Activated CD4-positive, alpha-beta T cell treated with anti-CD3 and anti-CD28 coated beads for 48 hours (primary cell): ENCODE measurements at places on chromosomes 7 and 10.

- no peak for DNase-seq
Observed at GRCh38 chr10:75655791-75656451, 224.5 kb downstream of the LRMDA start.

- no peak for DNase-seq
Observed at GRCh38 chr7:106823631-106824030, 41.5 kb upstream of the PIK3CG start.

DNA sequence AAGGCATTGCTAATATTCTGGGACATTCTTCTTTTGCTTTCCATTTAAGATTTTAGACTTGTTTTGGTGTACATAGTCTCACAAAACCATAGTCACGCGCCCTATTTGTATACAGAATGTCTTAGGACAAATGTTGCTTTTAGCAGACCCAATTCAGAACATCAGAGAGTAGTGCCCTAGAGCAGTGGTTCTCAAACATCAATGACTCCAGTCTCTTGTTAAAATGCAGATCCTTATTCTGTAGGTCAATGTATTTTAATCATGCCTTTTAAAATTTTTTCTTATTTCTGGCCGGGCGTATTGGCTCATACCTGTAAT lies 127.4 kb upstream of the EFCAB10 start:
- no peak for DNase-seq

DNA sequence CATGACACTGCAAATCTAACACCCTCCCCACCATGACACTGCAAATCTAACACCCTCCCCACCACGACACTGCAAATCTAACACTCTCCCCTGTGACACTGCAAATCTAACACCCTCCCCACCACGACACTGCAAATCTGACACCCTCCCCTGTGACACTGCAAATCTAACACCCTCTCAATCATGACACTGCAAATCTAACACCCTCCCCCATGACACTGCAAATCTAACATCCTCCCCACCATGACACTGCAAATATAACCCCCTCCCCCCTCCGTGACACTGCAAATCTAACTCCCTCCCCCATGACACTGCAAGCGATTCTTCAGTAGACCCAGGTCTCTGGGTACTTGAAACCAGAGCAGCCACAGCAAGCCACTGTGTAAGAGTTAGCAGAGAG lies 604.4 kb downstream of the DNAJB6 start:
- DNase-seq: no peak

DNA sequence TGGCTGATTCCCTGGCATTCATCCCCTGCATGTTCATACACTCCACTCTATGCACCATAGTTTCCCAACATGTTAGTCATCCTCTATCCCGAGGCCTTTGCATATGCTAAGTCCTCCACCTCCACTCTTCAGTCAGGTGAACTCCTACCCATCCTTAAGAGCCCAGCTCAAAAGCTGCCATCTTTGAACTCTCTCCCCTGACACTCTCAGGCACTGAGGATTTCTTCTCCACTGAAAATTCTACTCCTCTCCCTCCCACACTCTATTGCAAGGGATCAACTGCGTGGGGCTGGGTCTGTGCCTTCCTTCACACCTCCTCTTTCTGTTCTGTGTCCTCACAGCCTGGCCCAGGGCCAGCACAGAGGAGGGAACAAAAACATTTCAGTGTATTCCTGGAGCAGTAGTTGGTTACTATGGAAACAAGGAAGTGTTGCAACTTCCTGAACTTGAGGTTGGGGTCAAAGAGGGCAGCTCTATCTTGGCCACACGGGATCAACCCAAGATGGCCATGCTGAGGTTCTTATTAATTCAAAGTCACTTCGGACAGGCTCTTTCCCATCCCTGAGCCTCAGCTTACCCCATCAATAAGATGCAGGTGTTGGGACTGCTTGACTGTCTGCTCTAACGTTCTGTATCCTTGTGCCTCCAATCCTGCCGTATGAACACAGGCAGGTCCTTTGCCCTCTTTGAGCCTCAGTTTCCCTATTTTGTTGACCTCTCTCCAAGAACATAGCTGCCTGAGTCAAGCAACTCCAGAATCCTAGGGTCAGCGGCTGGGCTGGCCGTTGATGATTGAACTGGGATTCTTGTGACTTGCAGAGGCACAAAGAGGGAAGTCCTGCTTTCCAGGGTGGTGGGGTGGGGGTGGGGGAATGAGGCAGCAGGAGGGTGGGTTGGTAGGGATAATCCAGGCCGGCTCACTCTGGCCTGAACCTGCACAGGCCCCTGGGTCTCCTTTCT lies 15.5 kb downstream of the ZMIZ1 start:
- DNase-seq: no peak
